Hippocampal formation (tissue), 2 donors: ENCODE measurements at places on chromosomes 12 and 14.

GRCh38 chr14:66378712-66379505 is 107.3 kb upstream of the CCDC196 start:
- no peak for DNase-seq

GRCh38 chr12:64660237-64661018 is 50.1 kb downstream of the RASSF3 start:
- no peak for DNase-seq

DNA sequence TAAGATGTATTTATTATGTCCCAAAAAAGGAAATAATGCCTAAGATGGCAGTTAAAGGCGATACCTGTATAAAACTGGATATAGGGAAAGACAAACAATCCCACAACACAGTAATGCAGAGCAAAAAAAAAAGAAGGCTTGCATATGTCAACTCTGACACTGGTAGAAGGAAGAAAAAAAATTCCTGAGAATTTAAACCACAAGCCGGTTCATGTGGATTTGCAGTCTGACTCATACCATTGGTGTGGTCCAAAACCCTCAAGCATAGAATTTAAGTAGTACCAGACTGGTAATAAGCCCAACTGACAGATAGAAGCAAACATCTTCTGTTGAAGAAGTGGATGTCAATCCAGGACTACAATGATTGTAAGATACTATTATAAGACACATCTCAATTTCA is 7.2 kb downstream of the DNAI7 start:
- no peak for DNase-seq

GRCh38 chr12:116954710-116955381 is 44.1 kb downstream of the FBXW8 start:
- DNase-seq, result no peak

- DNase-seq, result no peak
These were observed 86.4 kb upstream of the NTF3 start for GRCh38 chr12:5345534-5345933.

GRCh38 chr12:19177754-19178153 is 48.2 kb downstream of the PLEKHA5 start:
- no peak for DNase-seq

- DNase-seq, result no peak
These were observed 16.0 kb downstream of the RPS6KL1 start for GRCh38 chr14:74906925-74907521.
